MCF 10A (cell line): ENCODE measurements at places on chromosomes 1 and 21. TPM values are rescaled to one million over a fixed set of nuclear protein-coding genes. Genes with fewer than 3 reads are reported as not detected.

Gene TTC39A
- total RNA-seq, result 0.35 and 1.2 TPM in 2 replicates

Gene BLACAT1
- 0.72 and 1.1 TPM in 2 replicates for total RNA-seq

Gene NIBAN1
- total RNA-seq, result 15.6 and 37.3 TPM in 2 replicates

Gene ACKR1
- 45.6 and 47.6 TPM in 2 replicates for total RNA-seq

Gene CSRP1
- total RNA-seq, result 263 and 358 TPM in 2 replicates

Gene ILDR2
- 0.42 TPM in 2 replicates for total RNA-seq

Gene EFNA1
- 38.9 and 42.3 TPM in 2 replicates for total RNA-seq

Gene RHD
- not detected in 2 replicates for total RNA-seq

Gene KRTAP21-2
- total RNA-seq, result not detected in 2 replicates

Gene RAB25
- 1.6 and 5.5 TPM in 2 replicates for total RNA-seq

Gene OR2AK2
- total RNA-seq, result not detected in 2 replicates

Gene NOS1AP
- total RNA-seq, result 1.1 and 2.4 TPM in 2 replicates

Gene TMEM54
- 6.2 and 12.1 TPM in 2 replicates for total RNA-seq

Gene AIM2
- not detected in 2 replicates for total RNA-seq

Gene PLPPR4
- total RNA-seq, result not detected in 2 replicates

- no peak for DNase-seq
These were observed 56.6 kb downstream of the ATG4C start for GRCh38 chr1:62840555-62840954.

- peak; percentile 60 for DNase-seq
These were observed 244.5 kb downstream of the NEGR1 start for GRCh38 chr1:72037745-72038343.

DNA sequence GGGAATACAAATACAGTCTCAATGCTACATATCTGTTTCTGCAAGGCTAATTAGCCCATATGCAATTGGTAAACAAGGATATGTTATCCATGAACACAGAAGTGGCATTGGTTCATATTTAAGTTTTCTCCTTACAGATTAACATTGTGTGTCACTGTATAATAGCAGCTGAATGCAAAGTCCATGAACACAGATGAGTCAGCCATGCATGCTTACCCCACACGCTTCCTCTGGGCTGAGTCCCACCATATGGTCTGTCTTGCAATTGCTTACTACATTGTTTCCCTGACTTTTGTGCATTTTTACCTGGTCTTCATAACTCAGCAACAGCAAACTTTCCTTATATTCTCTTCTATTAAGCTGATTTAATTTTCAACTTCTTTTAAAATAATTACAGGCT lies 41.5 kb upstream of the TSNAX start:
- DNase-seq, result peak; percentile 52

DNA sequence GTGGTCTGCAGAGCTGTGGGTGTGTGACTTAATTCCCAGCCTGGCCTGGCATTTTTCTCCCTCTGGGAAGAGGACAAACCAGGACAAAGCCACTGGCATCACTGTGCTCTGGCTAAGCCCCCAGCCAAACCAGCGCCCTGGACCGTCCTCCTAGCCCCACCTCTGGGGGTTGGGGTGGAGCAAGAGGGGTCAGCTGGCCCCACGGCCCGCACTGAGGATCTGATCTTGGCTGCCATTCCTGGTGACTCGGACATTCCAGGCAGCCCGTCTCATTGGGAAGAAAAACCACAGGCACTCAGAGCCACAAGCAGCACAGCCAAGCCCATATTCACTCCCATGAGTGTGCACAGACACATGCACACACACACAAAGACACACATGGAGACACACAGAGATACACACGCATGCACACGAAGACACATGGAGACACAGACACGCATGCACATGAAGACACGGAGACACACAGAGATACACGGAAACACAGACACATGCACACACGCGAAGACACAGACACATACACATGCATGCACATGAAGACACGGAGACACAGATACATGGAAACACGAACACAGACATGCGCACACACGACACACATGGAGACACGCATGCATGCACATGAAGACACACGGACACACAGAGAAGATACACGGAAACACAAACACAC lies 2.3 kb upstream of the MXRA8 start:
- DNase-seq, result peak; percentile 70

GRCh38 chr1:172674831-172675613 lies 16.1 kb downstream of the FASLG start:
- no peak for DNase-seq

DNA sequence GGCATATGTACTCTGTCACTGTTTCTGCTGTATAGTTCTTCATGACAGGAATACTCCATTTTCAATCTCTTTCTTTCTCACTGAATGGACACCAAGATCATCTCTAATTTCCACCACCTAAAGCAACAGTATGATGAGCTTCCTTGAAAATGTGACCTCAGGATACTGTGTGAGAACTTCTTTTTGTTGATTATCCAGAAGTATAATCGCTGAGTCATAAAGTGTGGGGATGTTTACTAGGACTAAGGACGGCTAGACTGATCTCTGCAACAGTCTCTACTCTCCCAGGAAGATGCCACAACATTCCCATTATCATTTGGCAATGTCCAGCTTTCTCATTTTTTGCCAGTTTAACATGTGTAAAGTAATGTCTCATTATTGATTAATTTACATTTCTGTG lies 70.3 kb downstream of the TNFSF18 start:
- peak; percentile 54 for DNase-seq

- DNase-seq, result peak; percentile 66
These were observed at the start of gene HMCN1 for GRCh38 chr1:185733818-185734735. Gene HMCN1 (plus strand): TSS chr1:185734391. CDS start chr1:185734780, 389 bp downstream.

DNA sequence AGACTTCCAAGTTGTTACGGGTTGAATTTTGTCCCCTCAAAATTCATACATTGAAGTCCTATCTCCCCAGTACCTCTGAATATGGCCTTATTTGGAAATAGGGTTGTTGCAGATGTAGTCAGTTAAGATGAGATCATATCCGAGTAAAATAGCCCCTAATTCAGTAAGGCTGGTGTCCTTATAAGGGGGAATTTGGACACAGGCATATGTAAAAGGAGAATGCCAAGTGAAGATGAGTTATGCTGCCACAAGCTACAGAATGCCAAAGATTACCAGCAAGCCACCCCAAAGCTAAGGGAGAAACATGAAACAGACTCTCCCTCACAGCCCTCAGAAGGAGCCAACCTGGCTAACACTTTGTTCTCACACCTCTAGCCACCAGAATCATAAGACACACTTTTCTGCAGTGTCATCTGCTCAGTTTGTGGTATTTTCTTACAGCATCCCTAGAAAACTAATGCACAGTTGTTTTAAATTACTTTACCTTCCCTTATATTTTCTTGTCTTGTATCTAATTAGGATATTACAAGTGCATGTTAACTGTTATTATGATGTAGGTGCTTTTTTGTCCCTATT lies 43.3 kb upstream of the PRDX6 start:
- no peak for DNase-seq

DNA sequence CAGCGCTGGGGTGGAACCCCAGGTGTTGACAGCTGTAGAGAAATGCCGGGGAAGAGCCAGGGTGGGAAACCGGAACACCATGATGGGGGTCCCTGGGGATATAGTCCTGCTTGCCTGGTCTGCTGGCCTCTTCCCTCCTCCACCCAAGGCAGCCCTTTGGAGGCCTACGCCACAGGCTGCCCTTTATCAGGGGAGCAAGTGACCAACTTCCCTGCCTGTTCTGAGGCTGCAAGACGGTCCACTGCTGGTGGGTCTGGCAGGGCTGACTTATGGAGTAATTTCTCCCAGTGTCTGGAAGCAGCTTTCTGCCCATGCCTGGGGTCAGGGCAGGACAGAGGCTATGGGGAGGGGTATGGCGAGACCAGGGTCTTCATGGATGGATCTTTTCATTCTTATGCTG lies 50.8 kb upstream of the EDN2 start:
- DNase-seq, result no peak

- DNase-seq, result no peak
These were observed 1795.5 kb downstream of the MRPL39 start for GRCh38 chr21:23811805-23812204.

DNA sequence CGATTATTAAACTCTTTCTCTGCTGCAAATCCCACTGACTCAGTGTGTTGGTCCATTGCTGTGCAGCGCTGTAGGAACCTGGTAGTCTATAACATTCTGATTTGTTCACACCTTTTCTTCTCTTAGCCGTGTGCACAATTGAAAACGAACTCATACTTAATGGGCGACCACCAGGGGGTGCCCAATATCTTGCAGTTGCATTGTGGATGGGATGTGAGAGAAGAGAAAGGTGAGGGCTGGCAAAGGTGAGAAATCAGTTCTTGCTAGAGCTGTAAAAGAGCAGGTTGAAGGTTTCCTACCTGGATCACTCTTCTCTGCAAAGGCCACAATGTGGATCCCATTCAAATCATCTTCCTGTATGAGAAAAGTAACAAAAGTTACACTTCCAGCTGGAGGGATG lies 51.0 kb downstream of the CASQ2 start:
- peak; percentile 67 for DNase-seq

DNA sequence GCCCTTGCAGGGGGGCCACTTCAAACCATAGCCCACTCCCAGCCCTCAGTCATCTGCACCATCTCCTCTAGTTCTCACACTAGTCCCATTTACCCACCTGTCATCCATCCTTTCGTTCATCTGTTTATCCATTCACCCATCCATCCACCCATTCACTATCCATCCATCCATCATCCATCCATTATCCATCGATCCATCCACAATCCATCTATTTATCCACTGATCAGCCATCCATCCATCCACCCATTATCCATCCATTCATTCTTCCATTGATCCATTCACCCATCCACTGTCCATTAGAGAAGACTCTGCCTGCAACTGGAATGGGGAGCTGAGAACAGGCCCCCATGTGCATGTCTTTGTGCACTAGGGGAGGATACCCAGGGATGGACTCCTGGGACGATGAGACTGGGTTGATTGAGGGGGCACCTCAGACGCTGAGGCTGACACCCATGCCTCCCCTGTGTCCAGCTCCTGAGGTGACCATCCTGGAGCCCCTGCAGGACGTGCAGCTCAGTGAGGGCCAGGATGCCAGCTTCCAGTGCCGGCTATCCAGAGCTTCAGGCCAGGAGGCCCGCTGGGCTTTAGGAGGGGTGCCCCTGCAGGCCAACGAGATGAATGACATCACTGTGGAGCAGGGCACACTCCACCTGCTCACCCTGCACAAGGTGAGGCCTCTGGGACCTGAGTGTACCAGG lies 97.9 kb downstream of the TRIM11 start:
- DNase-seq, result no peak

DNA sequence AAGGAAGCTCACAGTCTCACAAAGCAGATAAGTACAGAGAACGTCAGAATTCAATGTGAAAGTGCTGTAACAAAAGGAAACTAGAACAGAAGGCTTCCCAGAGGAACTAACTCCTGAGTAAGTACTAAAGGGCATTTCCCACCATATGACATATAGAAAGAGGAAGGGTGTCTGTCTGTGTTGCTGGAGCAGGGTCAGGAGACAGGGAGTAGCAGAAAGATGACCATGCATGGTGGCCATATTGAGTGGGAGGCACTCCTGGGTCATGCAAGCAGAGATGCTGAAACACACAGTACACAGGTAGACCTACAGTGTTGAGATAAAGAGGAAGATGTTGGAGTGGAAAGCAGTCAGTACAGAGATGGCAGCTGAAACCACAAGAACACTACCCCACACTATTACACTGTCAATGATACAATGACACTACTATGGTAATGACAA lies 47.3 kb downstream of the SLC25A24 start:
- DNase-seq, result no peak

- DNase-seq, result no peak
These were observed 27.5 kb downstream of the KCND3 start for GRCh38 chr1:111961773-111962565.

- no peak for DNase-seq
These were observed 118.5 kb downstream of the DMRTB1 start for GRCh38 chr1:53577761-53578100.

GRCh38 chr1:243475966-243476365 lies 220.1 kb downstream of the SDCCAG8 start:
- peak; percentile 29 for DNase-seq

DNA sequence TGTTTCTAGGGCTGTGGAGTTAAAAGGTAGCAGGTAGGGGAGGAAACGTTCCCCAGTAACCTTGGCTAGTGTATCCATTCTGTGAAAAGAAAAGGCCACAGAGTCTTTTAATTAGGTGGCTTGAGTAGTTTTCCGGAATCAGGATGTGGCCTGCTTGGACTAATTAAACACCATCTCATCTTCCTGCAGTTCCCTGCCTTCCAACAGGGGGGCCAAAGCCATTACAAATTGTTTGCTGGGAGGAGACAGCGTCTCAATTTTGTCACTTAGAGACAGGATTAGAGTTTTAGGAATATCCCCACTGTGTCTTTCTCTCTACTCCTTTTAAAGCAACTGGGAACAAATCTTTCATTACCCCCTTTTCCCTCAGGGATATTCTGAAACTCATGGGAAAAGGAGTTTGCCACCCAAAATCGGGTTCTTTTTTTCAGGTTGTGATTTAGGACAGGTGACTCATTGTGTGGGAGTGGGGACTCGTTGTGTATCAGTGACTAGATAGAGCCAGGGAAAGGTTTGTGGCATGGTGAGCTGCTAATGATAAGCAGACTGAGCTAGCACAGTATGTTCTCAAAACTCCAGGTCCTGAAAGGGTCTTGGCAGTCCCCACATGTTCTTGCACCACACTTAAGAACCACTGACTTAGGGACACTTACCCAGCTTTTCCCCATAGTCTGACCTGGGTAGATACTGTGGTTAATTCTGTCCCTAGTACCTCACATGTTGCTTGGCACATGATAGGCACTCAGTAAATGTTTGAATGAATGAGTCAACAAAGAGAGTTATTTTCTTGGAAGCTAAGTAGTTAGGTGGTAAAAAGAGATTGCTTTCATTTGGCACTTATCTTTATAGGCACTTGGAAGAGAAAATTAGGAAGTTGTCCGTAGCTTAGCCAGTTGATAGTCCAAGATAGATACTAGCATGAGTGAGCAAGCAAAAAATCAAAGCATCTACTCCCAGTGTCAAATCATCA lies 22.5 kb downstream of the INTS3 start:
- DNase-seq, result no peak

DNA sequence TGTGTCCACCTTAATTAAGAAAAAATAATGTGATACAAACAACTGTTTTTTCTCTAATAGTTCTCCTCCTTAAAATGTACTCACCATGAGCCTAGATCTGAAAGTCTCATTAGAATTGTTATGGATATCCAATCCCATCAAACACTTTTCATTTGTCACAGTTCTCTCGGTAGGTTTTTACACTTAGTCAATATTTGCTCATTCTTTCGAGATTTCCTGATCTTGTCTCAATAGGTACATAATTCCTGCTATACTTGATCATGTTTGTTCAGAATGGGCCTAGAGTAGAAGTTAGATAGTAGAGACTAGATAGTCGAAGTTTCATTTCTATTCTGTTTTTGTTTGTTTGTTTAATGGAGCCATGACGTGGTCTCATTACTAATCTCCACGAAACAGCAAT lies 2005.7 kb downstream of the NCAM2 start:
- DNase-seq, result no peak

DNA sequence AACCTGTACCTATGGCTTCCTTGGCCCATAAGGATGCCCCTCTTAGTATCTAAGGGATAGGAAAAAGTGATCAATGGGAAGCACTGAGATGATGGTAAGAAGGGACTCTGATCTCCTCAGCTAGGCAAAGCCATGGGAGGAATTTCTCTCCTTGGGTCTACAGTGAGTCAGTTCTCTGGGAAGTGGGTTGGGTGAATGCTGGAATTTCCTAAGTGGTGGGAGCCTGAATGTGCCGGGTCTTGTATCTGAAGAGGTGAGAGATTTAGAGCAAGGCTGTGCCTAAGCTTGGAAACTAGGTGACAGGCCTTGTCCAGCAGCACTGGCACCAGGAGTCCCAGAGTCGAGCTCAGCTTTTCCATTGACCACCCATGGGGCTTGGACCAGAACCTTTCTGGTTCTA lies 96.3 kb upstream of the SLC2A1 start:
- DNase-seq, result no peak
